Stimulated activated CD4-positive, alpha-beta T cell treated with anti-CD3 and anti-CD28 coated beads, Interleukin-1b, Interleukin-23, amount 100 ng/mL, for 1 hour (primary cell): ENCODE measurements at places on chromosomes 5 and 9.

GRCh38 chr9:18969128-18969527 lies 63.9 kb downstream of the SAXO1 start:
- DNase-seq, result no peak

GRCh38 chr9:3875361-3876132 lies 349.7 kb upstream of the RFX3 start:
- no peak for DNase-seq

DNA sequence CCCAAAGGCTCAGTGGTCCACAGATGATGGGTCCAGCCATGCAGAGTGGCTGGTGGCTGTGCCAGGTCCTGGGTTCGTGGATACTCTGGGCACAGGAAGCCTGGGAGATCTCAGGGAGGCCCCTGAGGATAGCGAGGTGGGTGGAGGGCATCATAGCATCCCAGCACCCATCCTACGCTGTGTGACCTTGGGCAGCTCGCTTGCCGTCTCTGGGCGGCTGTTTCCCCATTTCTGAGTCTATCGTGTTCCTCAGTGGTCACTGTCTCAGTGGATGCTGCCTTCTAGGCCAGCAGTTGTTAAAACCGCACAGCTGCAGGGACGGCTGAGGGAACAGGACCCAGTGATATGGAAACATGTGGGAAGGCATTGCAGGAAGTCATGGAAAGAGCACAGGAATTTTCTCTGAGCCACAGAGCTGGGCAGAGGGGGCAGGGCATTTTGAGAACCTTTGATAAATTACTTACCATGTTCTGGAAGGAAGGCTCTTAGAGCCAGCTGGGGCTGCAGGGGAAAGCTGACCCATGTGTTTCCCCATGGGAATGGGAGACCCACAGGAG lies 86.4 kb upstream of the COL5A1 start:
- DNase-seq, result no peak

- DNase-seq, result no peak
These were observed 227.5 kb downstream of the PBX3 start for GRCh38 chr9:125974705-125975104.

DNA sequence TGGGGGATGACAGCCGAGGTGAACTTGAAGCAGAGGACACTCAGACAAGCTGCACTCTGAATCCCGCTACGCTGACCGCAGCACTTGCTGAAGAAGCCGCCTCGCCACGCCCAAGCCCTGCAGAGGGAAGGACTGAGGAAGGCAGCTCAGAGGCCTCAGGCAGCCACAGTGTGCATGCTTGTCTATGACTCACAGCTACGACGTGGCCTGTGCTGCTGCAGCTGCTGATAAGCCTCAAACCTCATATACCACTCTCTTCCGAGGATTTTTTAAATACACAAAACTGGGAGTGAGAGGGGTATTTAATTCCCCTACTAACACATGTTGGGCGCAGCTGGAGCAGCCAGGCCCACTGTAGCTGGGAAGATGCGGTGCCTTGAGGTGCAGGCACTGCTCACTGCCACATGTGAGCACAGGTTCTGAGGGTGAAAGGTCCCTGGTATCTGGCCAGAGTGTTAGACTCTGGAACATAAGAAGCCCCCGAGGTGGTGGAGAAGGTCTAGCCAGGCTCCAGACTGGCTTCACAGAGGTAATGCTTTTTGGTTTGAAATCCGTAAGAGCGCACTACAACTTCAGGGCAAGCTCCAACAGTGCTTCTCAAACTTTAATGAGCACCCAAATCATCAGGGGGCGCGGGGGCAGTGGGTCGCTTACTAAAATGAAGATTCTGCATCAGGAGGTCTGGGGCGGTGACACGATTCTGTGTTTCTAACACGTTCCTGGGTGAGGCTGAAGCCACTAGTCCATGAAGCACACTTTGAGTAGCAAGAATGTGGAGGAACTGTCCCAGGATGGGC lies 196.8 kb downstream of the AUH start:
- DNase-seq, result peak; percentile 10

GRCh38 chr5:149745-150485 lies 41.4 kb upstream of the LRRC14B start:
- no peak for DNase-seq

- no peak for DNase-seq
These were observed 1.7 kb upstream of the ZSWIM6 start for GRCh38 chr5:61330341-61330844.
